ENCODE measurements at places on chromosomes 6 and 20. TPM values are rescaled to one million over a fixed set of nuclear protein-coding genes. Genes with fewer than 3 reads are reported as not detected.

TNXB gene
- 10.5 TPM for total RNA-seq

KCNS1 gene
- not detected for total RNA-seq

TCP11 gene
- not detected for total RNA-seq

RBBP9 gene
- 13.6 TPM for total RNA-seq

SIRPD gene
- not detected for total RNA-seq

DNAH8 gene
- not detected for total RNA-seq

PRSS35 gene
- not detected for total RNA-seq

CDH26 gene
- 0.26 TPM for total RNA-seq

XPO5 gene
- total RNA-seq, result 72.6 TPM

ABHD12 gene
- total RNA-seq, result 12.9 TPM

LY6G6F gene
- not detected for total RNA-seq

HLA-DRB1 gene
- 111 TPM for total RNA-seq

GPR63 gene
- 1.6 TPM for total RNA-seq

PTCHD4 gene
- not detected for total RNA-seq

GRM1 gene
- total RNA-seq, result not detected

BTNL2 gene
- total RNA-seq, result 4.9 TPM

LY6G6D gene
- not detected for total RNA-seq

KCNK16 gene
- total RNA-seq, result not detected

GNMT gene
- total RNA-seq, result 1.7 TPM
